Activated CD8-positive, alpha-beta memory T cell treated with anti-CD3 and anti-CD28 coated beads for 1 hour (primary cell): ENCODE measurements at places on chromosomes 5 and 9.

DNA sequence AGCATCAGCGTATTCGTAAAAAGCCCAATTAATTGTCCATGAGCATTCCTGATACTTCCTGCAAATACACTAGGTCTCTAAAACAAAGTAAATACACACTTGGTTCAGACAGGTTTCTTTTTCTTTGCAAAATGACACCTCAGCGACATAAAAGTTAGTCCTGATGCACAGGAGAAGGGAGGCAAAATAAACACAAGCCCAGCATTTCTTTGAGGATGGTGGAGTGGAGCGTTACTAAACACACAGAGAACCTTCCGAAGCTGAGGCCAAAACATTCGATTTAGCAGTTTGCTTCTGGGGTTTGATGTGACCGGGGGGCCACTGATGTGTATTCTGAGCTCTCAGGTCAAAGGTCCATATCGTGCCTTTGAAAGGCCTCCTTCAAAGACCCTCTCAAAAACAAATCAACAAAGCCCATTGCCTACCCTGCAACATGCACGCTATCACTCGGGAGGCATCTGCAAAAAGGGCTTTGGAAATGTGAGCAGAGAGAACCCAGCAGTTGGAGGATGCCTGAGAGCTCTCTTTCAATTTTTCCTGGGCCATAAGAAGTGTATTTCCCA lies 268.4 kb upstream of the PANK3 start:
- DNase-seq: no peak

GRCh38 chr9:123599781-123600180 lies 243.8 kb downstream of the CRB2 start:
- DNase-seq: no peak

GRCh38 chr5:37248421-37248969 lies 681 bp downstream of the CPLANE1 start:
- DNase-seq: no peak

GRCh38 chr9:89579741-89580385 lies 24.9 kb upstream of the GADD45G start:
- DNase-seq: no peak

DNA sequence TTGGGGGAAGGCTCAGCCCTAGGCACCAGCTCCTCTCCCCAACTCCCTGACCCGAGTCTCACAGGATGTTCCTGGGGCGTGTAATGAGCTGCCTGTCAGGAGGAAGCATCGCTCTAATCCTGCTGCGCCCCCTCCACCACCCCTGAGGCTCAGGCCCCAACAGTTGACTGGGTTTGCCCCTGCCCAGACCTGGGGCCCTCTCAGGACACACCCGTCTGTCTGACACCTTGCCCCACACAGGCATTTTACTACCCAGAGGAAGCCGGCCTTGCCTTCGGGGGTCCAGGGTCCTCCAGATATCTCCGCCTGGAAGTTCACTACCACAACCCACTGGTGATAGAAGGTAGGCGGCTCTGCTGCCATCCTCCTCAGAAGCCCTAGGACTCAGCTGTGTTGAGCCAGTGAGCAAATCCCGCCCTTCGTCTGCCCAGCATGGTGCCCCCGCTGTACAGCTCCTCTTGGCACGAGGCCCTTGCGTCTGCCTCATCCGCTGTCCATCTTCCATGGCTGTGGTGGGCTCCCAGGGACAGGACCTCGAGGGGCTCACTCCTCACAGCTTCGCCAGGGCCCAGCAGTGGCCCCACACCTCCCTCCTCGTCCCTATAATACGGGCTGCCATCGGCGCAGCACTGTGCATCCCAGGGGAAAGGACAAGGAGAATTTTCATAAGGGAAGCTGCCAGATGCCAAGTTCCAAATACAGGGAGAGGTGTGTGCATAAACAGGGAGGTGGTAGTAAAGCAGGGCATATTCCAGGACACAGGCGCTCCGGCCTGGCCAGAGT lies 8.0 kb downstream of the DBH start:
- DNase-seq: no peak

GRCh38 chr9:136080716-136081112 lies 14.4 kb downstream of the NACC2 start:
- DNase-seq: no peak

DNA sequence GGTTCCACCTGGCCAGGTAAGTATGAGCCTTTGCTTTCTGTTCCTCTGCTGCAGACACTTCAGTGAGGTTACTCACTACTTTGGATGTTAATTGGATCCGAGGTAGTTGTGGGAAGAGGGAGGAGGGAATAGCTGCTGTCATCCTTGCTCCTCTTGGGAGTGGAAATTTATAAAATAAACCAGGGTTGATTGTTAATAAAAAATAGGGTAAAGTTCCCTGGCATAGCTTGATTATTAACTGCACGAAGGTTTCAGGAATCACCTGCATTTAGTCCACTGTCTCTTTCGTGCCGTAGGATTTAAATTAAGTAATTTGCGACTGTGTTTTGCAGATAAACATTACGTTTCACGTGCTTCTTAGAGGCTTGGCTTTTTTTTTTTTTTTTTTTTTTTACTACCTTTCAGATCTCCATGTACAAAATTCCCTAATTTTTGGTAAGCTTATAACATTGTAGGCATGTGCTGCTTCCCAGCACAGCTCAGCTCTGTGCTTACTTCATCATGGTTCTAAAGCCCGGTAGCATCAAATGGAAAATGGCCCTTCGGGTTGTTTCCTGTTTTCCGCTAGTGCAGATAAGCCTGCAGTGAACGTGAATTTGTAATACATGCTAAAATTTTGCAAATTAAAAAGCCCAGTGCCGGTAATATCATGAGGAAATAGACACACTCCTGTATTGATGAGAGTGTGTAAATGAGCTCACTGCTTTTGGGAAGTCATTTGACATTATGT lies 26.9 kb upstream of the LTC4S start:
- no peak for DNase-seq

DNA sequence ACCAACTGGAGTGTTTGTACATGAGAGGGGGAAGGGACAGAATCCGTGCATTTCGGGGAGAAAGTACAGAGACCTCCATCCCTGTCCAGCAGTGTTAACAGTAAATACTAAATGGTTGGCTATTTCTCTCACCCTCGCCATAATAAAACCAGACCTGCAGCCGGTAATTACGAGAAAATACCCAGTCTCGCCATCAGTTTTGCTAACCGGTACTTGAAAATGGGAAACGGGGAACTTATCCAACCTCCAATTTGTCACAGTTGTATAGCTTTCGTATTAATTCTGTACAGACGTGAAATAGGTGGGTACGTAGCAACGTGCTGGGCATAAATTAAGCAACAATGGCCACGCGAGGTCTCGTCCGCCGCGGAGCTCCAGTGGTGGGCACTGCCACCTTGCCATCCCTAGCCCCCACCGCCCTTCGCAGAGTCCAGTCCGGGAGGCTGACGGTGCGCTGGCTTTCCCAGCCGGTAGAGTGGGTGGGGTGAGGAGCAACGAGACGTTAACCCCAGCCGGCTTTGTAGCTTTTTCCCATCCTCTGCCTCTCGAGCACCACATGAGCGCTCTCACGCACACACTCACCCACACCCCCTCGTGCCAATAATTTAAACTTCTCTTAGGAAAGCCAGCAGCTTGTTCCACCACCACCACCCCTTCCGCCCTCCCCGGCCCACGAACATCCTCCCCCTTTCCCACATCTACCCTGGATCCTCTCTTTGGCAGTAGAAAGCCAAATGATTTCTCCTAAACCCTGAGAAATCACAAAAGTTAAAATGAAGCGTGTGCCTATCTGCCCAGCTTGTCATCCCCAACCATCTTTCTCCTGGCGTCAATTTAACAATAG lies 1.8 kb downstream of the ELAVL2 start:
- DNase-seq: no peak

- no peak for DNase-seq
Measured at GRCh38 chr9:38065369-38066075, 3.5 kb downstream of the SHB start.

- no peak for DNase-seq
Measured at GRCh38 chr5:145283141-145283810, 551.9 kb downstream of the PRELID2 start.

GRCh38 chr9:4792054-4792571 lies 631 bp upstream of the RCL1 start:
- DNase-seq: no peak

DNA sequence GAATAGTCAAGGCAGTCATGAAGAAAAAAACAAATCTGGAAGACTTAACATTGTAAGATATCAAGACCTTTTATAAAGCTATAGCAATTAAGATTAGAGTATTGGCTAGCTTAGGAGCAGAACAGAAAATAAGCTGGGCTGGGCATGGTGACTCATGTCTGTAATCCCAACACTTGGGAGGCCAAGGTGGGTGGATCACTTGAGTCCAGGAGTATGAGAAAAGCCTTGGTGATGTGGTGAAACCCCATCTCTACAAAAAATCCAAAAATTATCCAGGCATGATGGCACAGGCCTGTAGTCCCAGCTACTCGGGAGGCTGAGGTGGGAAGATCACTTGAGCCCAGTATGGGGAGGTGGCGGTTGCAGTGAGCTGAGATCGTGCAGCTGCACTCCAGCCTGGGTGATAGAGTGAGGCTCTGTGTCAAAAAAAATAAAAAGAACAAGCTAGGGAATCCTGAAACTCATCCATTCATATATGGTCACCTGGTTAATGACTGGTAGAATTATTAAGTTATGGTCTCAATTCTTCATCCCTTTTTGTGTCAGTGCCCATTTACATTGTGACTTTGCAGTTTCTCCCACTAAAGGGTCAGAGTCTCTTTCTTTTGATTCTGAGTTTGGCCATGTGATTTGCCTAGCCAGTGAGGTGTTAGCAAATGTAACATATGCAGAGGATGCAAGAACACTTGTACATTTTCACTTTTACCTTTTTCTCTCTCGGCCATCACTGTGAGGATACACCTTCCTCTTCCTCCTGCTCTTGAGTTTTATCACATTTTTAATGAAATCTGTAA lies 144.6 kb upstream of the SGCD start:
- DNase-seq: no peak

- no peak for DNase-seq
Measured at GRCh38 chr5:1330146-1330846, 14.6 kb downstream of the CLPTM1L start.

DNA sequence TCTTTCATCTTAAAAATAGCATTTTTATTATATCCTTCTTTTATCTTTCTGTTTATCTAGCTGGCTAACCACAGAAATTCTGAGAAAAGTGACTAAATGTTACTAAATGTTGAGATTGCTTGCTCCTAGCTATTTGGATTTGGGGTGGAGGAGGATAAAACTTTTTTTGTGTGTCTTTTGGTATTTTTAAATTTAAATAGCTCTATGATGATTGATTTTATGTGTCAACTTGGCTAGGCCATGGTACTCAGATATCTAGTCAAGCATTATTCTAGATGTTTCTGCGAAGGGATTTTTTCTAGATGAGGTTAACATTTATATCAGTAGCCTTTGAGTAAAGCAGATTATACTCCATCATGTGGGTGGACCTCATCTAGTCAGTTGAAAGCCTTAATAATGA lies 75.0 kb downstream of the GCNT1 start:
- DNase-seq: no peak

DNA sequence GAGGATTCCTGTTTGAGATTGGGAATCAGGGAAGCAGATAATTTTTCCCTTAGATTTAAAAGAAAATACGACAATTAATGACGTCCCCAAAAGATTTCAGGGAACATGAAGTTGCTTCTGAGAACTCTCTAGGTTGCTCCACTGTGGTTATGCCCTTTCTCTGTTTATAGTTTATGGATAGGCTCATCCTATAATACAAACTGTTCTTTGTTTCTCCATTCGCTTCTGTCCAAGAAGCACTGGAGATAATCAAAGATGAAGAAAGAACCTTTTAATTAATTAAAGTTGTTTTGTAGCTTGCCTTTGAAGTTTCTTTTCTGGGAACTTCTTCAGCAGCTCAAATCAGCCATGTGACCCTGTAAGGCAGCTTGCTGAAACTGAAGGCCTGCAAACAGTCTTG lies 87.5 kb downstream of the CHSY3 start:
- DNase-seq: no peak

GRCh38 chr5:148681157-148682057 lies 27.1 kb upstream of the HTR4 start:
- no peak for DNase-seq

DNA sequence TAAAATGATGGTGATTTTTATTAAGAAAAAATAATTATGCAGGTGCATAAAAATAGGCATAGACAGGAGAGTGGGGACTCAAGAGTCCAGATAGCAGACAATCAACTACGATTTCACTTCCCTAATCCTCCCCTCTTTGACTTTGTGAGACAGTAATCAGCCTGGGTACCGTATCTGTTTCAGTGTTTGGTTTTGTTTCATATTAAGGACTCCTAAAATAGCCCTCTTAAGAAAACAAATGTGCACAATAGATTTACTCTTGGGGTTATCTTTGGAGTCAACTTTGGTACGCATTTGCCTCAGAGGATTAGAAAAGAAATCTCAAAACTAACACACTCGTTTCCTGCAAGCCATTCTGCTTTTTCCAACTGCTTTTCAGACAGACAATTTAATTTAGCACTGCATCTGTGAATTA lies 96.3 kb downstream of the ZNF608 start:
- DNase-seq: no peak

DNA sequence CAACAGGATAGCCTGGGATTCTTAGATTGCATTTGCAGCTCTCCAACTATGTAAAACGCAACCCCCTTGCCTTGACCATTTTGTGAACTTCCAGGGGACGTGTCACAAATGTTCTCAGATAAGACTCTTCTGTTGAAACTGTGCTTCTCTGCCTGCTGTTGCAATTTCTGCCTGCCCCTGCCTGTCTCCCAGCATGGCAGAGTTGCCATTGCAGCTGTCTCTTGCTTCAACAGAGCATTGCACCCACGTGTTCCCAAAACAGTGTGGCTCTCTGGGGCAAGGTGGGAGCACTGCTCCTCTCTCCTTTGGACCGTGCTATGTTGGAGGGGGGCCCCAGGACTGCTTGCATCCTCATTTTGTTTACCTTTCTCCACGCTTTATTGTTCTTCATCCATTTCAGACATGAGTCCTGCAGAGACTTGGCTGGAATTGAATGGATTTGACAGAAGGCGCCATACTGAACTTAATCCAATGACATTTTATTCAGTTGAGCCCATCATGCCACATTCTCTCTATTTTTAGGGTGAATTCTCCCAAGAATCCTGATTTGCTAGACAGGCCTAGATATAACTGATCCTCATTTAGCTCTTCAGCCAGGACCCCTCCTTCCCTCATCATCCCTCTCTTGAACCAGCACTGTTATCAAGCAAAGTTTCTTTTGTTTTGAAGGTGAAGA lies 90.7 kb downstream of the MAT2B start:
- DNase-seq: no peak

DNA sequence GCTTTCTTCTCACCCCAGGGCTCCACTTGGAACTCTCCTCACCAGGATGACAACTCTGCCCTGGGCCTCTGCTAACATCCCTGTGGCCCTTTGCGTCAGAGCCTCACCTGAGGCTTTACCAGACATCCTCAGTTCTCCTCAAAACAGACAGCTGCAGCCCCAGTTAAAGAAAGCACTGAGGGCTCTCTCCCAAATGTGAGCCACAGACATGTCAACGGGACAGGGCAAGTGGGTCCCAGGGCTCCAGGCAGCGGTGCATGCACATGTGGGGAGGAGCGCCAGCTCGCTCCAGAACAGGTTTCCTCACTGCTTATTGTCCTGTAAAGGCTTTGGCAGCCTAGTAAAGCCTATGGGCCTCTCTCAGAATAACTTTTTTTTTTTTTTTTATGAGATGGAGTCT lies 37.3 kb downstream of the IPPK start:
- no peak for DNase-seq
